ENCODE measurements at places on chromosomes 1 and 21.

GRCh38 chr1:209815931-209816341 lies 10.0 kb upstream of the IRF6 start:
- DNase-seq, result no peak

- DNase-seq, result no peak
Measured at GRCh38 chr1:204925701-204926100, 55.0 kb downstream of the NFASC start.

- DNase-seq, result no peak
Measured at GRCh38 chr1:3494321-3495308, 40.1 kb downstream of the ARHGEF16 start.

- no peak for DNase-seq
Measured at GRCh38 chr1:58789322-58789856, 5.5 kb upstream of the JUN start.

- DNase-seq, result no peak
Measured at GRCh38 chr21:29350246-29350779, 51.6 kb downstream of the BACH1 start.
